ENCODE measurements at places on chromosomes 4 and X.

GRCh38 chr4:24666816-24667477 is 82.6 kb upstream of the DHX15 start:
- no peak for DNase-seq

- DNase-seq, result no peak
These were observed 20.1 kb upstream of the SASH3 start for GRCh38 chrX:129759576-129760061.

- no peak for DNase-seq
These were observed 163.0 kb downstream of the FAM47A start for GRCh38 chrX:33969105-33969504.

DNA sequence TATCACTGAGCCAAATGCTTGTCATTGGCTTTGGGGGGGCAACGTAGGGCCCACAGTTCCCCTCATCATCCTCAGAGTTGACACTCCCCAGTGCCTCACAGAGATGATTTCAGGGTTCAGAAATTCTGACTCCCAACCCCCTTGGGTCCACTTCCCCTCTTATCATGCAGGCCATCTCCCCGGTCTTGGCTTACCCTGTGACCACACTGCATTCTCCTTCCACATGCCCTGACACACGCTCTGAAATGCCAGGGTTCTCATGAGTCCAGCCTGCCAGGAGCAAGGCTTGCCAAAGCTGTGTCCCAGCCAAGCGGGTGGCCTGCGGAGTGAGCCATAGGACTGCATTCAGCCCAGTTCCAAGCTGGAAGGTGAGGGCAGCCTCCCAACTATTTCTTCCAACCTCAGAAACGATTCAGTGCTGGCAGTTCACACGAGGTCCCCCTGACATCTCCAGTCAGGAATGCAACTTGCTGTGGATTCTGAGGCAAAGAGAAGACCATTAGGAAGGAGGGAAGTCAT is 101.2 kb downstream of the SMIM20 start:
- no peak for DNase-seq

DNA sequence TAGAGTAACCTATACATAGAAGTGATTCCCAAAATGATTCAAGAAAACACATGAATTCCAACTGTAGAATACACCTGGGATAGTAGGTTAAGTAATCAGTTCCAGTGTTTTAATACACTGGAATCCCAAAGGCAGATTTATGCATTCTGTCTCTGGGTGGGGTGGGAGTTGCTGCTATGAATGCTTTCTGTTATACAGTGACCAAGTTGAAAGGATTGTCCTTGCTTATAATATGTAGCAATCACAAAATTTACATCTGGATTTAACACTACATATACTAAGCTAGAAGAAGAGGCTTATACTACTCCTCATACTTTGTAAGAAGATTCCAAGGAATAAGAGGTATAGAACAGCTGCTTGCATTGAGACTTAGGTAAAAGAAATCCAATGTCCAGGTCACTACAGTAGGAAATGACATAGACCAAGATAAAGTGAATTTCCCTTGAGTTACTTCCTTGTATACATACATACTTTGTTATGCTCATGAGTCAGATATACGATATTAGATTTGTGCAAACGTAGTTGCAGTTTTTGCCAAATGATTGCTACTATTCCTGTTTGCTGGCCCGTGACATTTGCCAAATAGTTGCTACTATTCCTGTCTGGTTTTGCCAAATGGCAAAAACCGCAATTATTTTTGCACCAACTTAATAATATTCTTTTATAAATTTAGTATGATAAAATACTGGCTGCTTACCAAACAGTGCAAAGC is 210.5 kb upstream of the DIAPH2 start:
- no peak for DNase-seq

GRCh38 chr4:20997886-20998285 is 297.6 kb downstream of the PACRGL start:
- DNase-seq, result no peak

- DNase-seq, result no peak
These were observed 517 bp downstream of the LEF1 start for GRCh38 chr4:108168160-108168670.

DNA sequence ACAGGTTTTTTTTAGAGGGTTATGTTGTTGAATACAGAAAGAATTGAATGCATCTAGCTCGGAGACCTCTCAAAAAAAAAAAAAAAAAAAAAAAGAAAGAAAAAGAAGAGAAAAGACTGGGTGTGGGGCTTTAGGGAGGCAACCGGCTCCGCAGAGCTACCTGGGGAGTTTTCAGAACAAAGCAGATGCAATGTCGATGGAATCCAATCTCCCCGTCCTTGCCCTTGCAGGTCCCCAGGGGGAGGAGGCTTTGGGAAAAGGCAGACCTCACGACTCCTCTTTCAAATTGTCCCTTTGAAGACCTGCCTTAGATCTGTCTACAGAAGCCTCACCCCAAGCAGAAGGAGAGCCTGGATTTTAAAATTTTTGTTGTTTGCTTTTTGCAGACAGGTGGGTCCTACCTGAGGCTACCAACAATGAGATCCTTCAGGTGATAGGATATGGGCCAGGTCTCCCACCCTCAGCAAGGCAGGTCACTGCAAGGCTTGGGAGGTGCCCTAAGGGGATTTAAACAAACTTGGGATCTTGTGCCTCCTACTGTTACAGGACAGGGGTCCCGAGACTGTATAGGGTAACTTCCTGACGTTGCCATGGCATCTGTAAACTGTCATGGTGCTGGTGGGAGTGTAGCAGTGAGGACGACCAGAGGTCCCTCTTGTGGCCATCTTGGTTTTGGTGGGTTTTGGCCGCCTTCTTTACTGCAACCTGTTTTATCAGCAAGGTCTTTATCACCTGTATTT is 75.2 kb upstream of the PRKX start:
- no peak for DNase-seq
